ENCODE measurements at places on chromosomes 5 and 9.

DNA sequence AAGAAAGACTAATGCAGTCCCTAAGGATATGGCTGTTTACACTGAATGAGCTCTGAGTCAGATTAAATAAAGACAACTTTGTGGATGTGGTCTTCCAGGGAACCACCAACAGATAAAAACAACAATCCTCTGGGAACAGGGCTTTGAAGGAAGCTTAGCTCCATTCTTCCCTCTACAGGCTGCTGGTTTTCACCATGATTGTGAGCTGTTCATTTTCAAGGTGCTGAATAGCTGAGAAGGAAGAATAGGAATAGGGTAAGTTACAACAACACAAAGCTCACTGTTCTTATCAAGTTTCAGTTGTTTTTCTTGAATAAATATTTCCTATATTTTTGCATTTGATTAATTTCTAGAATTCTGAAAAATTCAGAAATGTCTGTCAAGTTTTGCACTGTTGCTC is 25.9 kb upstream of the PTAR1 start:
- DNase-seq, result no peak

- DNase-seq, result no peak
Observed at GRCh38 chr5:58085800-58086199, 374.1 kb downstream of the PLK2 start.

GRCh38 chr9:93461821-93462220 is 8.4 kb upstream of the FAM120AOS start:
- no peak for DNase-seq

GRCh38 chr5:43110606-43111170 is 10.0 kb upstream of the ZNF131 start:
- no peak for DNase-seq

GRCh38 chr5:139388198-139388821 is 1.4 kb downstream of the MZB1 start:
- DNase-seq, result no peak

DNA sequence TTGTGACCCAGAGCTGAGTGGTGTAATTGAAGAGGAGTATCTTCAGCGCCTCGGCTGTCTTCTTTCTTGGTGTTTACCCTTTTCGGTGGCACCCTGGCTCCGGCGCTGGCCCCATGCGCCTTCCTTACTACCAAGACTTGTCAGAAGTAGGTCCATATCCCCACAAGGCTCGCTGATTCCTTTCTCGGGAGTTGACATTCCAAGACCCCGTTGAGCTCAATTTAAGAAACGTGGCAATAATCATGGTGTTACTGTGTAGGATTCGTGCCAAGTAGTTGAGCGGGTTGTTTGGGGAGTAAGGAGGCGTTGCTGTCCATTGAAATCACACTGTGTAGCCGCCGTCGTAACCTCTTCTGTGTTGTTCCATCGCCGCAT is 795 bp downstream of the NDUFAF2 start:
- no peak for DNase-seq

GRCh38 chr9:107118863-107119624 is 164.0 kb upstream of the RAD23B start:
- DNase-seq, result no peak

DNA sequence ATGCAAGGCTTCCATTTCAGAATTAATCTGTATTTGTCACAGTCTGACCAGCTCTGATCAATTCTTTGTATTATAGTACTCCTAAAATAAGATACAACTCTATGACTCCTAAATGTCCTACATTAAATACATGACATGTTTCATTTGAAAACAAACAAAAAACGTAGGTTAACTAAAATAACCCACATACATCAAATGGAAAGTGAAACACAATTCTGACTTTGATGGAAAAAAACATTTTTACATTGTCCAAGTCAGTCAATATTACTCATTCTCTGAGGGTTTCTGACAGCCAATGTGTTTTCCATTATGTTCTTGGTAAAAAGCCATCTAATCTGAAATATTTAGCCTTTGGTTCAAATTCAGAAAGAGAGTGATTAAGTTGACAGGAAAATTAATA is 8.7 kb downstream of the HMGCS1 start:
- DNase-seq, result no peak

GRCh38 chr5:75202935-75203334 is 33.7 kb downstream of the ANKRD31 start:
- no peak for DNase-seq

DNA sequence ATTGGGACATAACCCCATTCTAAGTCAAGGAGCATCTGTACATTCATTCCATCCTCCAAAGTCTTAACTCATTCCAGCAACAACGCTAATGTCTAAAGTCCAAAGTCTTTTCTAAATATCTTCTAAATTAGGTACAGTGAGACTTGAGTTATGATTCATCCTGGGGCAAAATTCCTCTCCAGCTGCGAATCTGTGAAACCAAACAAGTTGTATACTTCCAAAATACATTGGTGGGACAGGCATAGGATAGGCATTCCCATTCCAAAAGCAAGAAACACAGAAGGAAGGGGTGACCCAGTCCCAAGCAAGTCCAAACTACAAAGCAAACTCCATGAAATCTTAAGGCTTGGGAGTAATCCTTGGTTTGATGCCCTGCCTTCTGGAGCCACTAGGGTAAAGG is 97.6 kb upstream of the FANCC start:
- no peak for DNase-seq

GRCh38 chr9:127801955-127802575 is 617 bp upstream of the FPGS start:
- no peak for DNase-seq

DNA sequence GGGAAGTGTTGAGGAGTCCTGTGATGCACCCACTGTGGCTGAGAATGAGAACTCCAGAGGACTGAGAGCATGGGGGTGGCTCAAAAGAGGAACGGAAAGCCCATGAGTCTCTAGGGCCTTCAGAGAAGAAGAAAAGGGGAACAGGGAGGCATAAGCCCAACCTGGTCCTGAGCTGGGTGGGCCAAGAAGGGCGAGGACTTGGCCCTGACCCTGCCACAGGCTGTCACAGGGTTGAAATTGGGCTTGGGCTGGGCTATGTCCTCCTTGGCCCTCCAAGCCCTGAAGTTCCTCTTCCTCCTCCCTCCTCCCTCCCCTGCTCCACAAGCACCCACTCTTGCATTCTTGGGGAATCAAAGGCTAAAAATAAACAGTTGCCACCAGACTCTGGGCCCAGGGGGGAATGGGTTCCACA is 49.3 kb upstream of the PPARGC1B start:
- no peak for DNase-seq

DNA sequence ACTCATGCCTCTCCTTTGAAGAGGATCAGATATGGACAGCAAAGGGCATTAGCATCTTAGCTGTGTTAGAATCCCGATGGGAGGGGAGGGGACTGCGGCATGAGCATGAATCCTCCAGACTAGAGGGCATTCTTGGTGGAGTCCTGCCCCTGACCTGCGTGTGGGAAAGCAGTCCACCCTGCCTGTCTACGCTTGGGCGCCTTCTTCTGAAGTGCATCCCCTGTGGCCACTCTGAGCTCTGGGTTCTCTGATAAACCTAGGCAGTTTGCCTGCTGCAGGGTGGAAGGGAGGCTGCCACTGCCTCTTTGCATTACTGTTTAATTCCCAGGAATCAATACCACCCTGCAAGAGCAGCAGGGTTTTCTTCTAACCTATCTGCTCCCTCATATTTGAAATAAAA is 169.3 kb downstream of the INSYN2B start:
- DNase-seq, result no peak

All from thoracic aorta (tissue), 2 donors.